ENCODE measurements at places on chromosomes 7 and 10.

DNA sequence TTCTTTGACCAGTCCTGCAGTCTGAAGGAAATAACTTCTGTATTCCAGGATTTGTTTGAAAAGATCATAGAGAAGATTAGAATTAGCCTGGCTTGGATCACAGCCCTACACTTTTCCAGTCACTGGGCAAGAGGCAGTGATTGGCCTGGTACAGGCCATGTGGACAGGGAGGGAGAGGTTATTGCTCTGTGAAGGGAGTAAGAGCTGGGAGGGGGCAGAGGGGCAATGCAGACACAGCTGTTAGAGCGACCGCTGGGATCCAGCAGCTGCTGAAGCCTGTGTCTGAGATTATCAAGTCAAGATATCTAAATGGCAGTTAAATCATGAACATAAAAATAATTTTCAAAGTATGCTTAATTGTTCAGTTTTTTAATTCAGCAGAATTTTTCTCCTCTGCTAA, 257.3 kb downstream of the SDK1 start:
- DNase-seq = no peak

DNA sequence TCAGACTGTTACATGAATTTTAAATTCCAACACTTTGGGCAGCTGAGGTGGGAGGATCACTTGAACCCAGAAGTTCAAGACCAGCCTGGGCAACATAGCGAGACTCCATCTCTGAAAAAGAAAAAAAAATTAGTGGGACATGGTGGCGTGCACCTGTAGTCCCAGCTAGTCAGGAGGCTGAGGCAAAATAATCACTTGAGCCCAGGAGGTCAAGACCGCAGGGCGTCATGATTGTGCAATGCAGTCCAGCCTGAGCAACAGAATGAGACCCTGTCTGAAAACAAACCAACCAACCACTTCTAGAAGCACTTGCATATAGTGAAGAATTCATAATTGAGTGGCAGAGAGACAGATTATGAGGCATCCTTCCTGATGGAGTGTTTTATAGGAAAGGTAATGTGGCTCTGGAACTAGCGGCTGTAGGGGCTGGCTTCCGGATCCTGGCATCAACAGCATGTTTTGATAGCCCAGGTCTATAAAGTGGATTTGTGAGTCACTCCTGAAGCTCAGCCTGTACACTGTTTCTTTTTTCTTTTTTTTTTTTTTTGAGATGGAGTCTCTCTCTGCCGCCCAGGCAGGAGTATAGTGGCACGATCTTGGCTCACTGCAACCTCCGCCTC, 40.3 kb upstream of the RSBN1L start:
- no peak for DNase-seq

DNA sequence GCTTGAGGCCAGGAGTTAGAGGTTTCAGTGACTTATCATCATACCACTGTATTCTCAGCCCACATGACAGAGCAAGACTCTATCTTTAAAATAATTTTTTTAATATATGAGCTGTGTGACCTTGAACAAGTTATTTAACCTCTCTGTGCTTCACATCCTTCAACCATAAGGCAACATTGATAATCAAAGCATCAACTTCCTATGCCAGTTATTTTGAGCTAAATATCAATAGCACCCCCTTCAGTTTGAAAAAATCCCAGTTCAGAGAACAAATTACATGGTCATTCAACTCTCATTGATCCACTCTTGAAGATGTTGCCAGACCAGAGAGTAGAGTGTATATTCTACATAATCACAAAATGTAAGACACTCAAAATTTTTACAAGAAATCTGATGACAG, 53.0 kb downstream of the ASNS start:
- DNase-seq = no peak

DNA sequence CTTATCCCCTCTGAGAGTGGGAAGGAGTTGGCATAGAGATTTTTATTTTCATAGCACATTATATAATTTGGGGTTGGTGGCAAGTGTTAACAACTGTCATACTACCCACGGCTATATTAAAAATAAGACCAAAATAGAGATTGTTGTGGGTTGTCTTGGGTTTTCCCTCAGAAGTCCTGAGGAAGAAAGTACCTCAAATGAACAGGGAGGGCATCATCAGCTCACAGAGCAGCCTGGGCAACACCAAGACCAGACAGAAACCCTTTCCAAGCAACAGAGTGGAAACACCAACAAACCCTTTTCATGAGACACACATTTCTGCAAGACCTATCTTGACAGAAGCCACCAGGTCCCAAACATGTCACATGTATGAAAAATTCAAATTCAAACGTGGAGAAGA, 121.2 kb downstream of the GLI3 start:
- DNase-seq = no peak

DNA sequence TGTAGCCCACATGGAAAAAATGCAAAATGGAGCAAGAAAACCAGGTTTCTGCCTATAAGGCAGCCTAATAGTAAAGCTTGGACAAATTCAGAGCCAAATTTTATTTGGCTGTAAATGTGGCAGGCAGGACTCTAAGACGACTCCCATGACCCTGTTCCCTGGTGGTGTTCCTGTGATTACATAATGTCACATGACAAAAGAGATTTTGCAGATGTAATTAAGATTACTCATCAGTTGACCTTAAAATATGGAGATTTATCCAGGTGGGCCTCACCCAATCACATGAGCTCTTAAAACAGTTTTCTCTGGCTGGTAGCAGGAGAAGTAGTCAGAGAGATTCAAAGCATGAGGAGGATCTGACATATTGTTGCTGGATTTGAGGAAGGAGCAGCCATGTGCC, 303.1 kb upstream of the IMMP2L start:
- DNase-seq = no peak

GRCh38 chr7:44959433-44959951, 19.3 kb downstream of the MYO1G start:
- DNase-seq = no peak

GRCh38 chr7:92002720-92003119, 62.1 kb downstream of the AKAP9 start:
- no peak for DNase-seq

GRCh38 chr10:127278001-127278400, 81.6 kb upstream of the INSYN2A start:
- no peak for DNase-seq

- DNase-seq = no peak
Observed at GRCh38 chr10:2022401-2022800, 285.1 kb upstream of the ADARB2 start.

DNA sequence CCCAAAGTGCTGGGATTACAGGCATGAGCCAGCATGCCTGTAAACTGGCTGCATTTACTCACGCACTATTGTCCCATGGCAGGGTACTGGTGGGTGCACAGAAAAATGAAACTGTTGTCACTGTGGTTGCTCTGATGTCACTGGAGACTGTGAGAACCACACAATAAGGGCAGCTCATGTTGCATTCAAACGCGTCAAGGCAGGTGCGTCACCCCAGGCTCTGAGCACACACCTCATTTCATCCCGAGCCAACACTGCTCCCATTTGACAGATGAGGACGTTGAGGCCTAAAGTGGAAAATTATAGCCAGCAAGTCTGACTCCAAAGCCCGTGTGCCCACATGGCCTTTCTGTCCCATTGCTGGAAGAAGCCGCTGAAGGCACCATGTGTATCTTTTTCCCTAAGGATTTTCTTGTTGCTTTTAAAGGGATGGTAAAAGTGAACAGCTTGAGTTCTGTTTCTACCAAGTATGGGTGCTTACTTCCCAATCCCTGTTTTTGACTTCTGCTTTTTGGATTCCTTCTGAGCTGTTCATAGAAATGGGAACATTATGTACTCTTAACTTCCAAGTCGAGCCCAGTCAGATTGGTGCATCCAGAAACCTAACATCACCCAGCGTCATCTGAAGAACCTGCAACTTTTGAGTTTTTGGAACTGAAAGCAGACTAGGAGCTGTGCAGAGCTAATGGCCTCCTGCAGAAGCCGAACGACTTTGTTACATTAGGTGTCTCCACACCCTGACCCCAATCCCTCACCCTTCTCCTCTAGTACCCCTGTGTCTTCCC, 60.1 kb upstream of the CARD11 start:
- no peak for DNase-seq

GRCh38 chr7:47635091-47636080, 53.5 kb upstream of the TNS3 start:
- DNase-seq = no peak

GRCh38 chr10:42809676-42810075, 27.1 kb downstream of the BMS1 start:
- no peak for DNase-seq

DNA sequence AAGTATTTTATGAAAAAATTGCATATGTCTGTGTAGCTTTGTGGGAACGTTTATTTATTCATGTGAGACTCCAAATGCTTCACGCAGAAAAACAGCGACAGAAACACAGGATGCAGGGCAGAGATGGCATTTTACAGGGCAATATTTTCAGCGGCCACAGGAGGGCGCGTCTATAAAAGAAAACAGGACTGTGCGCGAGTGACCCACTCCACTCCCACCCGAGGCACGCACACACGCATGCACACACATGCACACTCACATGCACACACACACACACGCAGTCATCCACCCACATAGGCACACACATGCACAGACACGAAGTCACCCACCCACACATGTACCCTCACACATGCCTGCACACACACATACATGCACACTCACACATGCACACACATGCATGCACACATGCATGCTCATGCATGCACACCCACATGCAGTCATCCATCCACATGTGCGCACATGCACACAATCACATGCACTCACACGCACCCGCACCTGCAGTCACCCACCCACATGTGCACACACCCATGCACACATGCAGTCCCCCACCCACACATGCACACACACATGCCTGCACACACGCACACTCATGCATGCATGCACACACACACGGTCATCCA, 96.3 kb downstream of the DNAJB6 start:
- no peak for DNase-seq

- DNase-seq = no peak
Observed at GRCh38 chr7:455110-455928, 64.3 kb downstream of the PDGFA start.

DNA sequence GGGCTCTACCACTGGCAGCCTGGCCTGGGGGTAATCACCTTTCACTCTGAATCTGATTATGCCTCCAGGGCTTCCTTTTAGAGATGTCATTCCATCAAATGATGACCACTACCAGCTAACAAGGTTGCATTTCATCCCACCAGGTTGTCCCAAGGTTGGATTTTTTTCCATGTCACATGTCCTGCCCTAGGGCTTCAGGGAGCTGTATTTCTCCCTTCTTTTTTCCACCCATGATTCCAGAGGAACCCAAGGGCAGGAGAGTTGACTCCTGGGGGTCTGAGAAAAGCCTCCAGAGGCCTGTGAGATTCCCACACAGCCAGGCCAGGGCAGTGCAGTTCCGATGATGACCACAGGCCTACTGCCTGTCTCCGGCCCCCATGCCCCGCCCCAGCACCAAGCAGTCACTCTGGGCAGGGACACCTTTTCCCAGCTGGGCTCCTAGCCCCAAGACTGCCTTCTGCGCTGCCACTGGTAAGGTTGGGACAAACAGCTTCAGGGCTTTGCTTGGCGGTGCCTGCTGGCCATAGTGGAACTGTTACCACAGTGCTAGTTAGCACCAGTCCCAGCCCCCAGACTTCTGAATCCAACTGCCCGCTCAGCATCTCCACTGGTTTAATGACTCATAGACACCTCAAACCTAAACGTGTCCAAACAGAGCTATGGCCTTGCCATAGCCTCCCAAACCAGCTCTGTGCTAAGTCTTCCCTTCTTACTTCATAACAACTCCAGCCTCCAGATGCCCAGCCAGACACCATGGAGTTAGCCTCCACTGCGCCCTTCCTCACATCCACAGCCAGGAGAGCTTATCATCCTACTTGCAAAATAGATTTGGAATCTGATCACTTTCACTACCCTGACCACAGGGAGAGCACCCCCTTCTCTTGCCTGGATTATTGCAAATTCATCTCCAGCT, 133.7 kb downstream of the ARHGAP22 start:
- no peak for DNase-seq

DNA sequence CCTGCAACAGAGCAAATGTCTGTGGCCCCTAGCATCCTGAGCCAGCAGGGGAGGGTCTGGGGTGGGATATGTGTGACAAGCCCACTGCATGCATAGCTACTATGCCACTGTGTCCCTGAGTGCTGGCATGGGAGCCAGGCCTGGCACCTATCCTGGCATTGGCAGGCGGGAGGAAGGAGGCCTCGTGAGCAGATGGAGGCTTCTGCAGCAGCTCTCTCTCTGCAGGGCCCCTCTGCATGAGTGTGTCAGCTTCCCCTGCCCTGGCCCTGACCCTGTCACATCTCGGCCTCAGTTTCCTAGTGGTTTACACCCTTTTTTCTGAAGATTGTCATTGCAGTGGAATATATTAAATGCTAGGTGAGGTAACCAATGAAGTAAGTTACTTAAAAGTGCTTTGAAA, 13.1 kb upstream of the IMPDH1 start:
- DNase-seq = no peak

DNA sequence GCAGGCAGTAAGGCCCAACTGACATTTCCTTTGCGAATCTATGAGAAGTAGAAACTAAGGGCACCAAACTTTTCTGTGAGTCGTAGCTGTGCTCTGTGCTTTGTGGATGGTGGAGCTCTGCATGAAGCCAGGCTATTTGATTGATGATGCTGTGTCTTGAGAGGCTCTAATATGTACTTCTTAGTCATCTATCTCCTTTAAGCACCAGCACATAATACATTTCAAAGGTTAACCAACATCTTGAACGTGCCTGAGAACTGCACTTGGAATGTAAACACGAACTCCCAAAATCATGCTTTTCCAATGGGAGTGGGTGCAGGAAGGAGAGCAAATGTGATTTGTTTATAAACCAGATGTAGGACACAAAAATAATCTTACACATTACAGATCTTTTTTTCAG, 411.6 kb downstream of the PARD3 start:
- no peak for DNase-seq

DNA sequence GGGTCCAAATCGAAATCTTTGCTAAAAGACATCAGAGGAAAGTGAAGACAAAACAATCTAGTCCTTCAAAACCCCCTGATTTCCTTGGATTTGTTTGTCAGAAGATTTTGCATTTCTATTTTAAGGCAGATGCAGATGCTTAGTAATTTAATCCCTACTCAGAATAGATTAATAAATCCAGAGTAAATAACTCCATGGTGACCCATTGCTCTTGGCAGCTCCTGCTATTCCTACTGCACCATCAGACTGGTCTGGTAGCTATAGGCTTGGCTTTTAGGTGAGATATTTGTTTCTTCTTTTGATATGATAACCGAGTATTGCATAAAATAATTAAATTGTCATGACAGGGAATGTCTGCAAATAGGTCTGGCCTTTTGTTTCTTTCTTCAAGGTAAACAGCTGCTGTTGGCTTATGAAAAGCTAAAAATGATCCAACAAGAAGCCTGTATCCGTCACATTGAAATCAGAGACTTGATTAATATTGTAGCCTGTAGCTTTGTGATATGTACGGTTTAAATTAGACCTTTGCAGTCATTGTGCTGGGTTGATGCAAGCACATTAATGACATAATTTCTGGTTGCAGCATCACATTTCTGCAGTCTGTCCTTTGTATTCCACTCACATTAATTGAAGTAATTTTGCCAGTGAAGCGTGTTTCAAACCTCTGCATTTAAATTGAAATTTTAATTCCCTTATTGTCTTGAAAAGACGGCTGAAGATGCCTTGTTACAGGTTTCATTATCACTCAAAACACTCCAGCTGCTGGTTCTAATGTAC, 40.7 kb downstream of the EXOC4 start:
- no peak for DNase-seq

Measured in NCI-H1436 treated with DMSO at 0.1 percent for 48 hours (cell line).